ENCODE measurements at places on chromosomes 5 and 9.

- DNase-seq = no peak
Measured at GRCh38 chr5:54440456-54440893, 15.0 kb upstream of the HSPB3 start.

- DNase-seq = no peak
Measured at GRCh38 chr5:23742701-23743100, 235.3 kb downstream of the PRDM9 start.

GRCh38 chr5:57002959-57003485, 51.1 kb upstream of the MIER3 start:
- DNase-seq = no peak

DNA sequence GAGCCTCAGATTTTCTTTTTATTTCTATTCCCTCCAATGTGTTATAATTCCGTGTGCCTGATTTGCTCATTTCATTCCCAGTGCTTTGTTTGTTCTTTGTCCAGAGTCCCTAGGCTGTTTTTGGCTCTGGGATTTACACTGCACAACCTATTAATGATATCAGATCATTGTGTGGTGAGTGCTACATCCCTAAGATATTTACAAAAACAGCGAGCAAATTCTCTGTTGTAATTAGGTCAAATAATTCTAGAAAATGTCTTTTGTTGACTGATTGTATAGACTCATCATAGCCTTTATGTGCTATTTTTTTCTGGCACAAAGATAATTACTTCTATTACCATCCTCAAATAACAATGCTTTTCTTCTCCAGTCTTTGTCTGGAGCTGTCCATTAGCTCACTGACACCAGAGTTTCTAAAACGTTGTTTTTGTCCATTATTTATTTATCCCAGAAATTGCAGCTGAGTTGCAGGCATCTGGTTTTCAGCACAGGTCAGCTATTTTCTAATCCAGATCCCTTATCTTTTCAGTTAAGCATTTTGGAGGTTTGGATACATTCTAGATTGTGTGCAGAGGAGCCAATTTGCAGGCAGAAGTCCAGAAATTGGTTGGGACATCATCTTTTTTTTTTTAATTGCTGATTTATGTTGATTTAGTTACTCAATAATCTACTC, 379.9 kb upstream of the DMAC1 start:
- no peak for DNase-seq

DNA sequence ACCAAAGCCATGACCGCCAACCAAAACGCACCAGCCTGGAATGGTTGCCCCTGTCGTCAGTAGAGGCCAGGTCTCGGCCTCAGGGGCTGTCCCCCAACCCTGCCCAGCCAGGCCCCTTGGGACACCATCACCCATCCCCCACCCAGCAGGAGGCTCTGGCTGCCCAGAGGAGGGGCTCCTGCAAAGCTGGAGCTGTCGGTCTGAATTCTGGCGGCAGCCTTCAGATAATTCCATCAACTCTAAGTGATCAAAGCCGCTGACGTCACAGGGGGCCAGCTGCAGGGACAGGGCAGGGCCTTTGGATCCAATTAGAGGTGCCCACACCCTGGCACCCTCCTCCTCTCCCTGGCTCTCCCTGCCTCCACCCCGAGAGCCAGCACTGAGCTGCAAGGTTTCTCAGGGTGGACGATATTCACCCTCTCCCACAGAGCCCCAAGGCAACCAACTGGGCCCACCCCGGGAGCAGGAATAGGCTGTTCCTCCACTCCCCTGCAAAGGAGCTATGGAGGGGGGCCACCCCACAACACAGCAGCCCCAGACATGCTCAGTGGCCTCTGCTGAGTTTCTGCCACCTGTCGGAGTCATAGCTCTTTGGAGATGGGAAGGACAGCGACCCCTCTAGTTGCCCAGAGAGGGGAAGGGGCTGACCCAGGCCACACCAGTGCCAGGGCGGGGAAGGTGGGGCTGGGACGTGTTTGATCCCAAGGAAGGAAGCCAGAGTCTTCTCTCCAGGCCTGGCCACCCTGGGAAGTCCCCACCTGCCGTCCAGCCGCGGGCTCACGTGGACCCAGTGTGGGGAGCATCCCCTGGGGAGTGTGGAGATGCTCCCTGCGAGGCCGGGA, 78.4 kb downstream of the NTNG2 start:
- no peak for DNase-seq

DNA sequence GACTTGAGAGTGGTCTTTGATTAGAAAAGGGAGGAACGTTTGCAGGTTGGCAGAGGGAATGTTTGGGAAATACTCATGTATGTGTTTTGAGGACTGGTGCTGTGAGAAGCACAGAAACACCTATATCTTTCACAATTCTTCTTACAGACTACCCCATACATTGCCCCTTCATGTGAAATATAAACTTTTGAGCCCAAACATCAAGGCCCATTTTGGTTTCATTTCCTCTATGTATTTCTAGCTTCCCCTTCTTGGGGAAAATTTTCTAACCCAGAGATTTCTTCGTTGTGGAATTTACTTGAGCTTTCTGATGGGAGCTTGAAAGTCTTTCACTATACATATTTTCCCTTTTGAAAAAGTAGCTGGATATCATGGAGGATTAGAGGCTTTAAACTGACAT, 67.6 kb downstream of the FYB1 start:
- no peak for DNase-seq

DNA sequence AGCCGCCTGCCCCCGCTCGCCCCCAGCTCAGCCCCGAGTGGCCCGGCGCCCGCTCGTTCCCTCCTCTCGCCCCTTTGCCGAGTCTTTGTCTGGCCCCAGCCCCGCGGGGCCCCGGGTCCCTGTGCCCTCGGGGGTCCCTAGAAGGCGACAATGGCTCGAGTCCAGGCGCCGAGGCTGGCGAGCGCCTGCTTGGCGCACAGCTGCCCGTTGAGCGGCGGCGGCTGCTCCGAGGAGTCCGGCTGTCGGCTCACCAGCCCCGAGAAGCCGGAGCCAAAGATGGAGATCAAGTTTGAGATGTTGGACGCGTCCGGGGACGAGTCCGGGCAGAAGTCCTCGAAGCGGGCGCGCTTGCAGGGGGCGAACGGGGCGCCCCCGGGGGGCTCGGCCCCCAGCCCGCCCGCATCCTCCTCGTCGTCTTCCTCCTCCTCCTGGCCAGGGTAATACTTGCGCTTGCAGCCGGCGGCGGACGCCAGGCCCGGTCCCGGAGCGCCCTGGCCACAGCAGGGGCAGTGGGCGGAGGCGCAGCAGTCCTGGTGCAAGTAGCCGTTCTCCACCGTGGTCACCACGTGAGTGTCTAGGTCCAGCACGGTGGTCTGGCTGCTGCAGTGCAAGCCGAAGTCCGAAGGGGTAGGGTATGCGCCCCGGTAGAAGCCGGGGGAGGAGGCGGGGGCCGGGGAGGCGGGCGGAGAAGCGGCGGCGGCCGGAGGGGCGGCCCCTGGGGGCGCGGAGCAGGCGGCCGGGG, 1.2 kb downstream of the IER5L start:
- DNase-seq = no peak

GRCh38 chr9:87891754-87892153, 9.1 kb downstream of the SPATA31E1 start:
- DNase-seq = no peak

DNA sequence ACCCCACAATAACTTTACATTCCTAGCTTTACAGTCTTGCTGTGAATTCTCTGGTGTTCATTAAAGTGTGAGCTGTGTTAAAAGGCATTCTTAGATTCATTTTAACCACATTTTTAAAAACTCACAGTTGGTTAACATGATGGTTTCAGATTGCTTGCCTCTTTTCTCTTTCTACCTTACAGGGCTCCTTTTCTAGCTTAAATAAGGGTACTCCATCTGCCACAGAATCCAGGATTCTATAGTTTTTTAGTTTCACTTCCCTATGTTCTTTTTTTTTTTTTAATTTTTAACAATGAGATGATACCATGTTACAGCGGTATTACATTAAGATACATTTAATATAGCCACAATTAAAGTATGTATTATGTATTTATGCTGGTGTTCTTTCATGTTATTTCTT, 3.9 kb upstream of the FBXO4 start:
- no peak for DNase-seq

GRCh38 chr9:16436545-16436944, 433.9 kb downstream of the BNC2 start:
- DNase-seq = no peak

Data from bone marrow (tissue), 2 donors.